Karpas-422 (cell line): ENCODE measurements at places on chromosomes 12 and 14. TPM values are rescaled to one million over a fixed set of nuclear protein-coding genes. Genes with fewer than 3 reads are reported as not detected.

Gene LRP1-AS
- total RNA-seq = not detected in 2 replicates

- DNase-seq = no peak
- no peak within 1 kb of the TSS for H3K4me3 ChIP-seq
- no peak within 1 kb of the TSS for H3K27ac ChIP-seq
- no peaks in the 10 kb centered on the region for H3K36me3 ChIP-seq
- no peaks in the 10 kb centered on the region for H3K4me1 ChIP-seq
- H3K27me3 ChIP-seq = no peaks in the 10 kb centered on the region
Observed at GRCh38 chr12:100356644-100357223, at the start of gene SLC17A8. Gene SLC17A8 (plus strand): TSS chr12:100357074. CDS start chr12:100357392, 318 bp downstream.

Gene PRR4
- 5.7 and 12.7 TPM in 2 replicates for total RNA-seq

GRCh38 chr14:38290601-38291188 lies 34.8 kb upstream of the CLEC14A start:
- DNase-seq = no peak
- H3K4me3 ChIP-seq = no peak overlapping the region
- H3K4me1 ChIP-seq = no peaks in the 10 kb centered on the region
- H3K27me3 ChIP-seq = no peaks in the 10 kb centered on the region; the same call in 1 of the 2 replicates
- no peak overlapping the region for H3K27ac ChIP-seq

GRCh38 chr12:91098461-91098860 lies 12.8 kb downstream of the LUM start:
- H3K27ac ChIP-seq = no peak overlapping the region
- no peak for DNase-seq
- no peaks in the 10 kb centered on the region for H3K27me3 ChIP-seq
- H3K36me3 ChIP-seq = no peaks in the 10 kb centered on the region
- peaks cover 11% of the 10 kb centered on the region for H3K4me1 ChIP-seq
